NCI-H1694 (cell line): ENCODE measurements at places on chromosomes 5 and 9.

- no peak for DNase-seq
These were observed 121.2 kb downstream of the GCNT1 start for GRCh38 chr9:76580188-76580587.

DNA sequence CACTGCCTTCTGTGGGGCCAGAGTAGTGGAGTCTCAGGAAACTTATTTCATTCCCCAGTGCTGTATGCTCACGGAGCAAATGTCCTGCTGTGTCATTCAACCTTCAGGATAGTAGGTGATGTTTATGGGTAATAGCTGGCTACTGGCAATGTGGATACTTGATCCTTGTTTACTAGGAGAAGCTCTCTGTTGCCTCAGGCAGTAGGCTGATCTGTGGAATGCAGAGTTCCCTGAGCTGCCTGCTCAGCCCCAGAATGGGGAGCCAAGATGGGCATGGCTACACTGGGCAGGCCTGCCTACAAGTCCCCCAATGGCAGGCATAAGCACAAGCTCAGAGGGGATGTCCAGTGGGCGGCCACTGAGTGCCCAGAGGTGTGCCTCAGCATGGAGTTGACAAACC is 323.1 kb upstream of the KCNN2 start:
- DNase-seq = no peak

DNA sequence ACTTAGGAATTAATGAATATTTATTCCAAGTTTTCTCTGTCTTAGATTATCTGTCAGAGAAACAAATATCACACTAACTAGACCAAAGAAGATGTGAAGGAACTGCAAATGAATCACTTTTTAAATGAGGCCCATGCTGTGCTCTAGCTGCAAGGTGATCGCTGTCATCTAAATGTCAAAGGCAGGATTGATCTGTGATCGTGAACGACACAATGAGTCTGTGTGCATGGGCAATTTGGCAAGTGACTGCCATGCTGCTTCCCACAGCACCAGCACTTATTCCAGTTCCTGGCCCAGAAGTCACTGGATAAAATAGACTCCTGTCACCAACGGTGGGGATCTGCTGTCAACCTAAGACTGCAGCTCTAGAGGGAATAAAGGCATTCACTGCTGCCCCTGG is 141.2 kb downstream of the TRIM36 start:
- DNase-seq = no peak

DNA sequence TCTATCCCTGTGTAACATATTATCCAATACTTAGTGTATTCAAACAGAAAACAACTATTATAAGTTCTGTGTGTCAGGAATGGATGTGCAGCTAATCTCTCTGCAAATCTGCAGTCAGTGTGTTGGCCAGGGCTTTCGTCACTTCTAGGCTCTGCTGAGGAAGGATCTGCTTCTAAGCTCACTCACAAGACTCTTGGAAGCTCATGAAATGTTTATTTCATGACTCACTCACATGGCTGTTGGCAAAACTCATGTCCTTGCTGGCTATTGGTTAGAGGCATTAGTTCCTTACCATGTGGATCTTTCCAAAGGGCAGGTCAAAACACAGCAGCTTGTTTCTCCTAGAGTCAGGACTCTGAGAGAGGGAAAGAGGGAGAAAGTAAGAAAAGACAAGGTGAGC is 367.4 kb upstream of the SMARCA2 start:
- DNase-seq = no peak

DNA sequence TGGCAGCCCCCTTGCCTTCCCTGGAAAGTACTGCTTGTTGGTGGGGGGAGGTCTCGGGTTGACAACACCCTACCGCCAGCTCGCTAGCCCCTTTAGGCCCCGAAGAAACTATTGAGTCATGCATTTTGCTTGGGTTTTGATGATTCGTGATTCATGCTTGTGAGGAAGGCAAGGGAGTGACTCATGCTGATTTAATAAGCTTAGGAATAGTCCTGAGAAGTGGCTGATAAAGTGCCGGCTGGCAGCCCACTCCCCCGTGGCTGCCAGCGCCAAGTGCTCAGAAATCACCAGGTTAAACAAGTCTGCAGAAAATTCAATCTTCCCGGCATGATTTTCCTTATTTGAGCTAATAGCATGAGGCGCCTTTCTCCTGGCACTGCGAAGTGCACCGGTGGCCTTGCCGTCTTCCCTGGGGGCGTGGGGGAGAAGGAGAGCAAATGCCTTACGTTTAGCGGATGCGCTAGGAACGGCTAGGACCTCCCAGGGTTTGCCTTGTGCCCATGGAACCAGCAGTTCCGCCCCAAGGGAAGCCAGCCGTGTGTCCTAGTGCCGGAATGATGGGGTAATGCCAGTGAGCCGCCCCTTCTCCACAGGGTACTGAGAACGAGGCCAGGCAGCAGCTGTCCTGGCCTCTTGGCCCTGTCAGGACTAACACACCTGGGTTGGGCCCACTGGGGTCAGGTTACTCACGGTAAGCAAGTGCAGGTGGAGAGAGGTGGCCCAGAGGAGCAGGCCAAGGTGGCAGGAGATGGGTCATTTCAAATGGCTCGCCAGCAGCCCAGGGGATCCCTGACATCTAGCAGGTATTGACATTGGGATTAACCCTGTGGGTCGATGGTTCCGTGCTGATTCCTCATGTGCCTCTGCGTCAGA is 151.9 kb downstream of the MACROH2A1 start:
- no peak for DNase-seq

GRCh38 chr5:109580225-109580624 is 109.5 kb upstream of the MAN2A1 start:
- no peak for DNase-seq

DNA sequence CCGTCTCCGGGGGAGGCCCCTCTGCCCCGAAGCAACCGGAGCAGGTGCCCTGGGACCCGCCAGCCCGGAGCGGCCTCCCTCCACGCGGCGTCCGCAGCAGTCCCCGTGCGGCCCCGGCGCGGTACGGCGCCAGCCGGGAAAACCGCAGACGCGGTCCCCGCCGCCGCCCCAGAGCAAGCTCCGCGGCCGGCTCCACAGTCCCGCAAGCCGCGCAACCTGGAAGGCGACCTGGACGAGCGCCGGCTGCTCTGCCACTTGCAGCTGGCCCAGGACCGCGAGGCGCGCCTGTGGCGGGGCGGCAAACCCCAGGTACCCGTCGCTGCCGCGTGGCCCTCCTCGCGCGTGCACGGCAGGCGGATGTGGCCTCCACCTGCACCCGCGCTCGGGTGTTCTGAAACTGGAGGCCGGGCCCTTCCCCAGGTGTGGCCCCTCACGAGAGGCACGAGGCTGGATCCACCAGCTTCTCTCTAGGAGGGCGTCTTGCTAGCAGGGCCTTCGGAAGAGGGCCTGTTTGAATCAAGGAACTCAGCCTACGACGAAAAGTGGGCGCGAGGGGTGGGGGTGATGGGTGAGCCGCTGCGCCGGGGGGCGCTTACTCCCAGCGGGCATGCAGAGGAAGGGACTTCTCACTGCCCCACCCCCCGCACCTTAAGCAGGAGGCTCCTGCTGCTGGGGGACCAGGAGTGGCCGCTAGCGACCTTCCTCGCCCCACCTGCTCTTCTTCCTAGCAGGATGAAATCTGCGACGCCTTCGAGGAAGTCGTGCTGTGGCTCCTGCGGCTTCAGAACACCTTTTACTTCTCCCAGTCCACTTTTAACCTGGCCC is 602 bp downstream of the CCNI2 start:
- DNase-seq = no peak

- no peak for DNase-seq
These were observed 77.9 kb upstream of the MVB12B start for GRCh38 chr9:126248680-126249079.

GRCh38 chr5:83281176-83281575 is 190.4 kb upstream of the VCAN start:
- no peak for DNase-seq

DNA sequence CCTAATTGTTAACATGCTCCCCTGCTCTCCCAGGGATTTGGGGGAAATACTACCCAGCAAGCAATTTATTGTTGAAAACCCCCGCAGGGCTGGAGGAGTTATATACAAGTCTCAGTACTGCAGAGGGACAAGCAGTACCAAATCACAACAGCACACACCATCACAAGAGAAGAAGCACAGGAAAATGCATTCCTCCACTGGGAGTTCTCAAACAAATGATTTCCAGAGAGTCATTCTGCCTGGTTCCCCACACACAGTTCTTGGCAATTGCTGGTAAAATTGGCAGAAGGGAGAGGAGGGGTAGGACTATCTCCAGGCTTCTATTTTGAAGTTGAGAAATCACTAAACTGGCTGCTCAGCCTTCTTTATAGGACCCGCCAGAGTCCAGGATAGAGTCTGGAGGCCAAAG is 16.8 kb downstream of the SIL1 start:
- no peak for DNase-seq

GRCh38 chr9:87513161-87513560 is 15.5 kb downstream of the DAPK1 start:
- no peak for DNase-seq

DNA sequence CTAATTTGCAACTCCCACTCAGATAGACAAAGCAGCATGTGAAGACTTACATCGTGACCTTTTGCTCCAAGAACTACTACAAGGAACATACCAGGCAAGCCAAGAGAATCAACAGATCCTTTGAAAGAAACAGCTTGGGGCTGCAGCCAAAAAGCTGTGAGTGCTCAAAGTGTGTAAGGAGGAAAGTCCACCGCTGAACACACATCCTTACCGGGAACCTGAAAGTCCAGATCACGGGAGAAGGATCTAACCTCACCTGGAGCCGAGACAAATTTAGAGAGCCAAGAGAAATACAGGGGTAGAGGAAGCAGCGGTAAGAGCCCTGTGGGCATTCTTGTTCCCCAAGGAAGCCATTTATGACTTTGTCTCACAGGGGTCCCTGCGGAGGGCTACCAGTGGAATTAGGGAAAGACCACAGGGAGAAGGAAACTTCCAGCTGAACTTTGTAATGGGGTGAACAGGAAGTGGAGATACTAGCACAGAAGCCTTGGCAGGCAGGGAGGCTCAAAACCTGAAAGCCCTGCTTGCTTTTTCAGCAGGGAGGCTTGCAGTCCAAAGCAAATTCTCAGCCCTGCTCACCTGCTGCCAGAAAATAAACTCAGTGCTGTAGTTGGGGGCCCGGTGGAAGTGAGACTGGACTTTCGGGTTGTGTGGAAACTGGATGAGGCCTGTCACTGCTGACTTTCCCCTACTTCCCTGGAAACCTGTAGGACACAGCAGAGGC is 350.2 kb downstream of the DTWD2 start:
- DNase-seq = no peak

- DNase-seq = no peak
These were observed 221.8 kb downstream of the ENC1 start for GRCh38 chr5:74418709-74419108.

GRCh38 chr5:176887252-176887849 is 11.8 kb downstream of the HK3 start:
- no peak for DNase-seq

DNA sequence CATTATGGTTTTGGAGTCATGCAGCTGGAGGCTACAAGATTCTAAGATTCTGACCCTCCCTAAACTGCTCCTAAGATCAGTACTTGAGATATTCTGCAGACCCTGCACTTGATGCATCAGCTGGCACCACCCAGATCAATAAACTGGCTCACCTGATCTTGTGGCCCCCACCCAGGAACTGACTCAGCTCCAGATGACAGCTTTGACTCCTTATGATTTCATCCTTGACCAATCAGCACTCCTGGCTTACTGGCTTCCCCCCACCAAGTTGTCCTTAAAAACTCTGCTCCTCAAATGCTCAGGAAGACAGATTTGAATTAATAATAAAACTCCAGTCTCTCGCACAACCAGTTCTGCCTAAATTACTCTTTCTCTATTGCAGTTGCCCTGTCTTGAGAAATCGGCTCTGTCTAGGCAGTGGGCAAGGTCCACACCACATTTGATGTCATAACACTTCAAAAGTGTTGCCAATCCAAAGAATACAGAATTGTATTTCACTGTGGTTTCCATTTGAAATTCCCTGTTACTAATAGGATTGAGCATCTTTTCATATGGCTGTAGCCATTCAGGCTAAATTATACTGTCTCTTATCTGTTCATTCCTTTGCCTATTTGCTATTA is 14.8 kb upstream of the SLC30A5 start:
- no peak for DNase-seq

DNA sequence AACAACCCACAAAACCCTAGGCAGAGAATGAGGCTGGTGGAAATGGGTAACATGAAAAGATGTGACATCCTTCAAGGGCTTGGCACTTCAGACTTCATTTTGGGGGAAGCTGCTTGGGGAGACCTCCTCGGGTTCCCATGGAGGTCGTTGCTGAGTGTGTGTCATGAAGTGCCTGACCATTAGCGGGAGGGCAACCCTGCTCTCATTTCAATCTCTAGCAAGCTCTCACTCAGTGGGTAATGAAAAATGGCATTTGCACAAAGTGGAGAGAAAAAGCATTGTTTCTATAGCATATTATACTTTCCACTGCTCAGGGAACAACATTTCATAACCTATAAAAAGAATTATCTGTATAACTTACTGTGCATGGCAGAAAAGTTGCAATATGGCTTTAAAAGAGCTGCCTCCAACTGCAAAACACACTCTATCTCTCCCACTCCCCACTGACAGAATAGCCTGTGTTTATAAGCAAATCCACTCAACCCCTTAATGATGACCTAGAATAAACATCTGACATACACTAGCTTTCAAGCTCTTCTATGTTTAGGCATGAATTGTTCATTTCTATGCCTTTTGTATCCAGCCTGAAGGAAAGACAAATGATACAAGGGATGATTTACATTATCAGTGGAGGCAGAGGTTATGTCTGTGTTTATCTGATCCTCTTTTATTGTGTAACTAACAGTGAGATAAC is 357.2 kb downstream of the ZSWIM6 start:
- DNase-seq = no peak

- no peak for DNase-seq
These were observed 25.9 kb upstream of the PRDM12 start for GRCh38 chr9:130638284-130639123.

DNA sequence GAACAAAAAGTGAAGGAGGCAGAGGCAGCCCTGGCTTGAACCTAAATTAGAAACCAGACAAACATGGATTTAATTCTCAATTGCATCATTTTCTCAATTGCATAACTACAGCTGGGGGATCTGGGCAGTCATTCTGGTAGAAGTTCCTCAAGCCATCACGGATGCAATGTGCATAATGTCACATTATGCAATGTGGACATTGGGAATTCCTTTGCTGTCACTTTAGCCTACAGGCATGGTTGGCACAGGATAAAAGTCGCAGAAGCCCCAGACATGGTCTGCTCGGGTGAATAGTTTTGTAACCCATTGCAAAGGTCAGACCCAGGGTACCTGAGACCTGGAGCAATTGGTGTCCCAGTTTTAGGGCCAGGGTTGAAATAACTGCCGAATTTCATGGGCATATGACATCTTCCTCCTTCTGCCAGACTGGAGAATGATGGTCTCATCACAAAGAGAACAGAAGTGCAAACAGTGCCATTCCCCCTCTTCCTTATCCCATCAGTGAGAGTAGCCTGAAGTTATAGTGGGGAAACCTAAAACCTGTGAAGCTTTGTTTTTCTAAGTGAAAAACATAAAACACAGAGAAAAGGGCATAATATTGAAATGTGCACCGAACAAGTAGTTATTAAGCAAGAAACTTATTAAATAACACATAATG is 290.8 kb downstream of the MSX2 start:
- DNase-seq = no peak

GRCh38 chr5:120139039-120139438 is 325.1 kb upstream of the PRR16 start:
- no peak for DNase-seq

GRCh38 chr9:131707733-131708157 is 32.1 kb downstream of the RAPGEF1 start:
- DNase-seq = no peak

GRCh38 chr5:90095292-90096060 is 314.1 kb downstream of the CETN3 start:
- DNase-seq = no peak
